Naive thymus-derived CD4-positive, alpha-beta T cell (primary cell): ENCODE measurements at places on chromosomes 11 and 22. TPM values are rescaled to one million over a fixed set of nuclear protein-coding genes. Genes with fewer than 3 reads are reported as not detected.

EFCAB6 gene
- total RNA-seq: 1.4 TPM

DNA sequence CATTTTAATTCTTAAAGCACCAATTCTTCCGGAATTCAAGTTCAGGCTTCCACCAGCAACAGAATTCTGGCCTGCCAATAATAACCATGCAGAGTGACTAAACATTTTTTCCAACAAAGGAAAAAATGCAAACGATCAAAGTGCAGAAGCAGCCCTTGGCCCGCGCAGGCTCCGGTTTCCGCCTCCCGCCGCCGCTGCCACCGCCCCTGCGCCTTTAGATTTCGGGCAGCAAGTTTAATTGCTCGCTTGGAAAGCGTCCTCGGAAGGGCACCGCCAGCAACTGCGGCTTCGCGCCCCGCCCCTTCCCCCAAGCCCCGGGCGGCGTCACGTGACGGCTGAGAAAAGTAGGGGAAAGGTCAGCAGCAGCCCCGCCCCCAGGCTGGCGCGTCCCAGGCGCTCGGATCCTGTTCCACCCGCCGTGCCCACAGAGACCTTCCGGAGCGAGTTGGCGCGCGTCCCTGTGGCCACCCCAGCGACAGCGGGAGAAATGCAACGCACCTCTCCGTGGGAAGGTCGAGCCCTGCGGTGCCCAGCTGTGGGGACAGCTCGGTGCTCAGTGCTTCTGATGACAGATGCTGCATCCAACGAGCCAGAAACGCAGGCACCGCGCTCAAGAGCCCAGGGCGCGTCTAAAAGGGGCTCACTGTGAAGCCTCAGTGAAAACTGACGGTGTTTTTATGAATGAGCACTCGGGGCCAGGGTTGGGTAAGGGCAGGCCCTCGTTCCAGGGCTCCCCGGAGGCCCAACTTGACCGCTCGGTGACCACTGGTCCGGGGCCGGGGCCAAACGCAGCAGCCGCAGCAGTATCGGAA, 2.5 kb downstream of the CPT1A start:
- no peaks in the 10 kb centered on the region for H3K27me3 ChIP-seq
- H3K36me3 ChIP-seq: no peaks in the 10 kb centered on the region
- peak; percentile 92 for DNase-seq

GRCh38 chr22:28443526-28443876, 236.1 kb downstream of the TTC28 start:
- DNase-seq: peak; percentile 43
- H3K36me3 ChIP-seq: no peaks in the 10 kb centered on the region
- H3K4me1 ChIP-seq: no peaks in the 10 kb centered on the region
- H3K4me3 ChIP-seq: peak overlapping the region; percentile 72

CDC42EP1 gene
- total RNA-seq: 0.27 TPM

- H3K4me1 ChIP-seq: no peaks in the 10 kb centered on the region
- no peaks in the 10 kb centered on the region for H3K36me3 ChIP-seq
- no peak overlapping the region for H3K27ac ChIP-seq
These were observed 426.0 kb downstream of the TBC1D22A start for GRCh38 chr22:47188261-47189055.

DNA sequence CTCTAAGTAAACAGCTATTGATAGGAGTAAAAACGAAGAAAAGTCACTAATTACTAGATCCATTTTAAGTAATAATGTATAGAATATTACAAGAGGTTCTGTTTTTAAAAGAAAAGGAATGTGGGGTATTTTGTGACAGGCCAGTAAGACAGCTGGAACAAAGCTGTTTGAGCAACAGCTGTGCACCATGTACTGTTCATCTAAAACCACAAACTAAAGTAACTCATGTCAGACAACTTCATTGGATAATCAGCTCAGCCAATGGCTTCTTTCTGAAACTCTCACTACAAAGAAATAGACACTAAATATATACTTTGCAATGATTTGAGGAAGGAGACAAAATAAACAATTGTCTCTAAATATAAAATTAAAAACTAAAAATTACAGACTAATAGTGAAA, 16.1 kb downstream of the RRAS2 start:
- no peak overlapping the region for H3K27ac ChIP-seq
- H3K4me3 ChIP-seq: no peak overlapping the region
- no peak for DNase-seq
- no peaks in the 10 kb centered on the region for H3K36me3 ChIP-seq
- no peaks in the 10 kb centered on the region for H3K27me3 ChIP-seq

ANGPTL5 gene
- total RNA-seq: not detected

DNA sequence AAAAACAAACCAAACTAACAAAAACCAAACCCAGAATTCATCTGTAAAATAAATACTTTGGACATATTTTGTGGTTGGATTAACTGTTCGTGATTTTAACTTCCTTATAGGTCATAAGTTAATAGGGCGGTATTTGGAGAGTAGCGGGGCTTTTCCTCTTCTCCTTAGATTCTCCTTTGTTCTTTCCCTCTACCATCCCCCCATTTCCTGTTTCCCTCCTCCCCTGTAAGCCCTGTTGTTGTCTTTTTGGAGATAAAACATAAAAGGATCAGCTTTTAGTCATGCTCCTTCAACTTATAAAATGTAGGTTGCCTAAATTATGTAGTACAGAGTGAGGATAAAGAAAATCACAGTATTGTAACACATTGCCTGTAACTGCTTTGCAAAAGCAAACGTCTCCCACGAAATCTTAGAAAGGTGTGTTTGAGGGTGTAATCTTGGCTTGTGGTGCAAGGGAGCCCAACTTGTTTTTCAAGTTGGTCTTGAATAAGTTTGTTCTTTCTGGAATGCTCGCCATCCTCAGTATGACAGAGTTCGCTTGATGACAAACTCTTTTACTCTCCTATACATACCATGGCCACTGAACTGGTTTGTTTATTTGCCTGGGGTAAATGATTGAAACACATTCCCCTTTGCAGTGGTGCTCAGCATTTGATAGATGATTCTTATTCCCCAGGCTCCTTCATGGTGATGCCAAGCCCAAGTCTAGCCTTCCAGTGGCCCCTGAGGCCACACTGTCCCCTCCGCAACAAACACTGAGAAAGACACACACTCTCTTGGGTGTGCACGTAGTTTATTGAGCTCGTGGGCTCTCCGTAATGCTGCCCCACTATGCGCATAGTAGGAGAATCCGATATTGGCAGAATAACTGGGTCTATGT, 49.4 kb downstream of the TEAD1 start:
- peaks cover 4% of the 10 kb centered on the region for H3K27me3 ChIP-seq
- peaks cover under 1% of the 10 kb centered on the region for H3K4me1 ChIP-seq
- no peak overlapping the region for H3K4me3 ChIP-seq
- H3K36me3 ChIP-seq: no peaks in the 10 kb centered on the region
- no peak for DNase-seq

DNA sequence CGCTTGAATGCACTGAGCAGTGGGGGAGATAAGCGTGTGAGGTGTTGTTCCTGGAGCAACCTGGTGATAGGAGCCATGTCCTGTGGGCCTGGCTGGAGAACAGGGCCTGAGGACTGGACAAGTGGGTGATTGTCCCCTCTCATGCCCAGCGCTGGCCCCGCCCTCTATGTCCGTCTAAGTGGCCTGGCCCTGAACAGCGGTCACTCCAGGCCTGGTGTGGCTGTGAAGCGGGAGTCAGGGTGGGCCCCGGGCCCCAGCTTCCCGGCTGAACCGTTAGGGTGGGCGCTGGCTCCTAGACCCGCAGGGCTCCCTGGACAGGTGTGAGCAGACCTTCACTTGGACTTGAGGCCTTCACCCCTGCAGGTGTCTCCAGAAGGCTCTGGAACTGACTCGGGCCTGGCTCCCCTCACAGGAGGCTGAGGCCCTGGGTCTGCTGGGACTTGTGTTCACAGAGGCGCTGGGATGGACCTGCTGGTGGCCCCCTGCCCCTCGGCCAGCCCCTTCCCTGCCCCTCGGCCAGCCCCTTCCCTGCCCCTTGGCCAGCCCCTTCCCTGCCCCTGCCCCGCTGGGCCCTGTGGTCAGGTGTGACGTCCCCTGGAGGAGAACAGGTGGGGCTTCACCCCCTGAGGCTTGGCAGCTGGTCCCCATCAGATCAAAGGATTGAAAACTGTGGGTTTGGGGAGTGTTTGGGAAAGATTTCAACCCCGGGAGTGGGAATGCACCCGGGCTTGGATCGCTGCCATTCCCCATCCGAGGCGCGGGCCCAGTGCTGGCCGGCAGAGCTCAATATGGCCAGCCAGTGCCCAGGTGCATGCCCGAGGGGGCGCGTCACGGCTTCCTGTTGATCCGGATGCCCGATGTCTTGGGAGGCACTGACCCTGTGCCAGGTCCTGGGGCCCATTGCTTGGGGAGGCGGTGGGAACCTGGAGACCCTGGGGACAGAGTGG, 3.2 kb upstream of the MUC6 start:
- H3K27me3 ChIP-seq: no peaks in the 10 kb centered on the region
- peak; percentile 5 for DNase-seq
- no peak overlapping the region for H3K27ac ChIP-seq
- no peaks in the 10 kb centered on the region for H3K36me3 ChIP-seq
- H3K4me1 ChIP-seq: no peaks in the 10 kb centered on the region

CCDC157 gene
- total RNA-seq: 1.8 TPM

DNA sequence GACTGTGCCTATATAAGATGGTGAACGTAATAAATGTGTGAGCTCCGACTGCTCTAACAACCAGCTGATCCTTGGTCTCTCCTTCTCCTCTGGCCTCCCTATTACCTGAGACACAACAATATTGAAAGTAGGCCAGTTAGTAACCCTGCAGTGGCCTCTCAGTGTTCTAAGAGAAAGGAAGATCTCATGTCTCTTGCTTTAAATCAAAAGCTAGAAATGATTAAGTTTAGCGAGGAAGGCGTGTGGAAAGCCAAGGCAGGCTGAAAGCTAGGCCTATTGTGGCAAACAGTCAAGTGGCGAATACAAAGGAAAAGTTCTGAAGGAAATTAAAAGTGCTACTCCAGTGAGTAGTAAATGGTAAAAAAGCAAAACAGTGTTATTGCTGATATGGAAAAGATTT, 39.5 kb downstream of the HIPK3 start:
- H3K27me3 ChIP-seq: no peaks in the 10 kb centered on the region
- no peaks in the 10 kb centered on the region for H3K36me3 ChIP-seq
- H3K4me3 ChIP-seq: no peak overlapping the region
- no peak for DNase-seq
- no peaks in the 10 kb centered on the region for H3K4me1 ChIP-seq
- H3K27ac ChIP-seq: no peak overlapping the region

PPM1F gene
- 28.2 TPM for total RNA-seq

MUC6 gene
- total RNA-seq: not detected

PPP2R1B gene
- 47.7 and 49.2 TPM in 2 replicates for total RNA-seq

DNA sequence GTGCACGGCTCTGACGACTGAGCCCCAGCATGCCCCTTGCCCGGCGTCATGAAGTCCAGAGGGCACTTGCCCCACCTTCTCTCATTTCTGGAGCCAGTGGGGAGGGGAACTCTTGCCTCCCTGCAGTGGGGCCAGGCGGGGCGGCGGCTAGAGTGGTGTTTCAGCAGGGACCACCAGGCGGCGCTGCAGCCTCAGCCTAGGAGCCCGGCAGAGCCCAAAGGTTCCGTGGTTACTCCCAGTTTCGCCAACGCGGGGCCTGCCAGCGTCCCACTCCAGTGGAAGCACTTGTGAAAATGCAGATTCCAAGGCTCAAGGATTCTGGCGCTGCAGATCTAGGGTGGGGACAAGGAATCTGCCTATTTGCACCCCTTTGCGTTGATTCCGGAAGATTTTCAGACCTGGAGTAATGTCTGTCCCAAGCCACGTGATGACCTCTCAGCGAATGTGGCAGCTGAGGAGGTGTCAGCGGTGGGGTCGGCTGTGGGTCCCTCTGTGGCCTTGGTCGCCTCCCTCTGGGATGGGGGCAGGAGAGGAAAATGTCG, 55.7 kb downstream of the CD82 start:
- no peak overlapping the region for H3K27ac ChIP-seq
- H3K4me1 ChIP-seq: peaks cover 20% of the 10 kb centered on the region
- H3K4me3 ChIP-seq: no peak overlapping the region
- peak; percentile 64 for DNase-seq

DNA sequence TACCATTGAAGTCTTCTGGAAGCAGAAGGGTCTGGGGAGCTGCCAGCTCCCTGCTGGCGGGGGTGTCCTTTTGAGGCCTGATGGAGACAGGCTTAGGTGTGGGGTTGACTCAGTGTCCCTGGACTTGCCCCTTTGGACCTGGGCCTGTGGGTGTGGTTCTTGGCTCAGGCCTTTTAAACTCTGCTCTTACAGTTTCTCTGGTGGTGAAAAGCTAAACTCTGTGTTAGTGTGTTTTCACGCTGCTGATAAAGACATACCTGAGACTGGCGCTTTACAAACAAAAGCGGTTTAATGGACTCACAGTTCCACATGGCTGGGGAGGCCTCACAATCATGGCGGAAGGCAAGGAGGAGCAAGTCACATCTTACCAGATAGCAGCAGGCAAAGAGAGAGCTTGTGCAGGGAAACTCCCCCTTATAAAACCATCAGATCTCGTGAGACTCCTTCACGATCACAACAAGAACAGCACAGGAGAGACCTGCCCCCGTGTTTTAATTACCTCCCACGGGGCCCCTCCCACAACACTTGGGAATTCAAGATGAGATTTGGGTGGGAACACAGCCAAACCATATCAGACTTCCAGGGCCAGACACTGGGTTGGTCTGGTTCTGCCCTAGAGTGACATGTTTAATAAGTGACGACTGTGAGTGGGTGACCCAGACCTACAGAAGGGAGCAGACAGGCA, 26.5 kb downstream of the GRAMD4 start:
- H3K36me3 ChIP-seq: no peaks in the 10 kb centered on the region
- H3K27ac ChIP-seq: no peak overlapping the region
- H3K27me3 ChIP-seq: no peaks in the 10 kb centered on the region
- H3K4me3 ChIP-seq: no peak overlapping the region
- DNase-seq: no peak
- no peaks in the 10 kb centered on the region for H3K4me1 ChIP-seq
